Neuronal stem cell (in vitro differentiated cells): ENCODE measurements at places on chromosomes 7 and 10.

GRCh38 chr10:52437205-52437646 lies 123.1 kb downstream of the DKK1 start:
- DNase-seq, result no peak

GRCh38 chr10:132650611-132651250 lies 113.1 kb downstream of the INPP5A start:
- no peak for DNase-seq

DNA sequence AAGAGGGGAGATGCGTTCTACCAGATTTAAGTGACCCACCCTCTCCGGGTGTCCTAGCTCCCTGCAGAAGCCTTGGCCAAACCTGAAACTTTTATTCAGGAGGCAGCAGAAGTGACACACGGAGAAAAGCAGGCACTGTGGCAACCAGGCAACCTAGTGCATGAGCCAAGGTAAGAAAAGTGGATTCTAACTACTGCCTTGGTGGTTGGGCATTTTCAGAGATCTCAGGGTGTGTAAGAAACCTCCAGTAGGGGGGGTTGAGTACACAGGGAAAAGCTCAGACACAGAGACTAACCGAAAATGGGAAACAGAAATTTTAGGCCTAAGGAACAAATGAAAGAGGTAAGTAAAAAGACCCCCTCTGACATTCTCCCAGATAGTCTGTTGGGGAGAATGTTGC lies 645.7 kb downstream of the ANKRD7 start:
- DNase-seq, result peak; percentile 4

GRCh38 chr7:112501801-112502503 lies 21.2 kb downstream of the LSMEM1 start:
- no peak for DNase-seq

DNA sequence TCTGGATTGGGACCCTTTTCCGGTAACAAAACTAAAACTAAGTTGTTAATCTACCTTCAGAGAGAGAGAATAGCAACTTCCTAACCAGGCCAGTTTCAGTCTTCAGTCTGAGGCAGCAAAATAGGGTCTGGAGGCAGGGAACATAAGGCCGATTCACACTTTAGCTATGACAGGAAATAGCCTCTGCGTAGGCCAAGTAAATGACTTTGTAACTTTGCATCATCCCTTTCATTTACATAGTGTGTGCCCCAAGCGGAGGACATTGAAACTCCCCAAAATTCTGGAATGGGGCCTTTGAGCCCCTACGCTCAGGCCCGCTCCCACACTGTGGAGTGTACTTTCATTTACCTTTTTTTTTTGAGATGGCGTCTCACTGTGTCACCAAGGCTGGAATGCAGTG lies 1.7 kb upstream of the UPP1 start:
- no peak for DNase-seq

DNA sequence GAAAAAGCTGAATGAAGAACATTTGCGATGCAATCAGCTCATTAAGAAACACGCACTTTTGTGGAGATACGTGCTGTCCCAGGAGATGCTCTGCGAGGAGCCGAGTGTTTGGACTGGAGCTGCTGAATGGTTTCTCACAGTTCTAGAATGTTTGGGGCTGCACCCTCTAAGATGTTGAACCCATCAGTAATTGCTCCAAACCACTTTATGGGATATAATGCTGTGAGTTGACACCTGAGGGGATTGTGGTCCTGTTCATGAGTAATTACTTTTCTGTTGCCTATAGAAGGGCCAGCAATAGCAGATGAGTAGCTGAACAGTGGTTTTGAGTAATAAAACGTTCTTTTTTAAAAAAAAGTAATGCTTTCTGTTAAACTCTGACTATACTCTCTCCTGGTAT lies 63.1 kb downstream of the IKZF1 start:
- DNase-seq, result no peak
